ENCODE measurements at places on chromosomes 1 and 21. TPM values are rescaled to one million over a fixed set of nuclear protein-coding genes. Genes with fewer than 3 reads are reported as not detected.

FGGY gene
- total RNA-seq, result 28.5 TPM

OR6F1 gene
- not detected for total RNA-seq

PLPPR5 gene
- total RNA-seq, result not detected

C1orf115 gene
- total RNA-seq, result 22.4 TPM

CRP gene
- total RNA-seq, result not detected

DNA sequence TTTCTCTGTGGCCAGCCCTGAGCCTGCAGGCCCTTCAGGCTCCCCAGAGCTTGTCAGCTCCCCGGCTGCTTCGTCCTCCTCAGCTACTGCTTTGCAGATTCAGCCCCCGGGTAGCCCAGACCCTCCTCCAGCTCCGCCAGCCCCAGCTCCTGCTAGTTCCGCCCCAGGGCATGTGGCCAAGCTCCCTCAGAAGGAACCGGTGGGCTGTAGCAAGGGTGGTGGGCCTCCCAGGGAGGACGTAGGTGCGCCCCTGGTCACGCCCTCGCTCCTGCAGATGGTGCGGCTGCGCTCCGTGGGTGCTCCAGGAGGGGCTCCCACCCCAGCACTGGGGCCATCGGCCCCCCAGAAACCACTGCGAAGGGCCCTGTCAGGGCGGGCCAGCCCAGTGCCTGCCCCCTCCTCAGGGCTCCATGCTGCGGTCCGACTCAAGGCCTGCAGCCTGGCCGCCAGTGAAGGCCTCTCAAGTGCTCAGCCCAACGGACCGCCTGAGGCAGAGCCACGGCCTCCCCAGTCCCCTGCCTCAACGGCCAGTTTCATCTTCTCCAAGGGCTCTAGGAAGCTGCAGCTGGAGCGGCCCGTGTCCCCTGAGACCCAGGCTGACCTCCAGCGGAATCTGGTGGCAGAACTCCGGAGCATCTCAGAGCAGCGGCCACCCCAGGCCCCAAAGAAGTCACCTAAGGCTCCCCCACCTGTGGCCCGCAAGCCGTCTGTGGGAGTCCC, 45.4 kb downstream of the YARS1 start:
- no peak for DNase-seq

- DNase-seq, result no peak
Observed at GRCh38 chr21:24840287-24840686, 767.0 kb downstream of the MRPL39 start.

DNA sequence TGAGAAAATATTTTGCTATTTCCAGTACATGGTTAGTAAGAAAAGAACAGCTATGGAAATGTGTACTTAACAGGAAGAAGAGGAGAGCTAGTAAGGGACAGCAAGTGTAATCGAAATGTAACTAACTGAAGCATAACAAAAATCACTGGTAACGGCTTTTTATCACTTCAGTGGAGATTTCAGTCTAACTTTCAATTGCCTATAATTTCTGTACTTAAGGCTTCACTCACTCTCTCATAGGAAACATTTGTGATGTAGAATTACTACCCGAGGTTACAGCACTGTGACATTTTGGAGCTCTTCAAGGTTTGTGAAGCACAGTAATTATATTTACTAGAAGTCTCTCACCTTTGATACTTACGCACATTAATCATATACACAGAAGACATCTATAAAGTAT, 1119.1 kb downstream of the AMY1C start:
- no peak for DNase-seq

GRCh38 chr1:159979257-159979656, 25.2 kb upstream of the SLAMF9 start:
- DNase-seq, result no peak

DNA sequence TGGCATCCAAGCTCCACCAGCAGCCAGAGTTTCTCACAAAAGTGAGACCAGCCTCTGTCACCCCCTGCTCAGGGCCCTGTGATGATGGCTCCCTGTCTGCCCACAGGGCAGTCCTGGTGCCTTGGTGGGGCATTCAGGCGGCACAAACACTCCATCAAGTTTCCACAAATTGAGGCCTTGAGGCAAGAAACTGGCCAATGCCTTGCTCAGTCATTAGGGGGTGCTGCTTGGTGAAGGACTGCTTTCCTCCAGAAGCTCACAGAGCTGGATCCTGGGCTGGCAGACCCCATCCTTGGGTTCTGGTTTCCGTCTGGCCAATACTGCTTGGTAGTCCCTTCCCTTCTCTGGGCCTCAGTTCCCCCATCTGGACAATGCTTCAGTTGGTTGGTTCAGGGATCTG, 12.5 kb upstream of the AHDC1 start:
- DNase-seq, result no peak

GRCh38 chr21:20728691-20729090, 269.5 kb upstream of the NCAM2 start:
- DNase-seq, result no peak

- DNase-seq, result peak; percentile 70
Observed at GRCh38 chr1:60746278-60746791, 336.0 kb upstream of the NFIA start.

DNA sequence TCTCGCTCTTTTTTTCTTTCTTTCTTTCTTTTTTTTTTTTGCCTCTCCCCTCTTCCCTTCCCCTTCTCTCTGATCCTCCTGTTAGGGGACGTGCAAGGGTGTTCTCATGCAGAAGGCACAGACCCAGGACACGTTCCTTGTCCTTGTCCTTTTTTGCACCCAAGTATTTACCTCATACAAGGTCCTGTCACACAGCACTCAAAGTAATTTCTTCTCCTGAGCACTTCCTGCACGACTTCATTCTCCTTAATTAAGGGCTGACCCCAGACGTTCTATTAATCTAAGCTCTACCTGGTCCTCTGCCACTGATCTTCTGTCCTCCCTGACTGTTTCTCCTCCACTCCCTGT, 424 bp upstream of the PCNX2 start:
- no peak for DNase-seq

DNA sequence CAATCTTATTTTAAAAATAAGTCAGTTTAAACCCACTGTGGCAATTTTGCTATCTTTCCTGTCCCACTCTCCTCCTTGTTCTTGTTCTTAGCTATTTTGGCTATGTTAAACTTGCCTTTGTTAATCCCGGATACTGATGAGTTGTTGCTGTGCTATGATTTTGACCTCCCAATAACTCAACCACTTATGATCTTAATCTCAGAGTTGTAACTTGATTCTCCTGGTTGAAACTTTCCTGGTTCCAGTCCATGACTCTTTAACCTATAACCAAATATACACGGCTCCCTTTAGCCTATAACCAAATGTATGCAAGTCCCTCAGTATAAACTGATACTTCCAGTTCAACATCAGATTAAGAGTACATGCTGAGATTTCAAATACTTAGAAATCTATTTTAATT, 15.6 kb upstream of the ACADM start:
- DNase-seq, result no peak

DNA sequence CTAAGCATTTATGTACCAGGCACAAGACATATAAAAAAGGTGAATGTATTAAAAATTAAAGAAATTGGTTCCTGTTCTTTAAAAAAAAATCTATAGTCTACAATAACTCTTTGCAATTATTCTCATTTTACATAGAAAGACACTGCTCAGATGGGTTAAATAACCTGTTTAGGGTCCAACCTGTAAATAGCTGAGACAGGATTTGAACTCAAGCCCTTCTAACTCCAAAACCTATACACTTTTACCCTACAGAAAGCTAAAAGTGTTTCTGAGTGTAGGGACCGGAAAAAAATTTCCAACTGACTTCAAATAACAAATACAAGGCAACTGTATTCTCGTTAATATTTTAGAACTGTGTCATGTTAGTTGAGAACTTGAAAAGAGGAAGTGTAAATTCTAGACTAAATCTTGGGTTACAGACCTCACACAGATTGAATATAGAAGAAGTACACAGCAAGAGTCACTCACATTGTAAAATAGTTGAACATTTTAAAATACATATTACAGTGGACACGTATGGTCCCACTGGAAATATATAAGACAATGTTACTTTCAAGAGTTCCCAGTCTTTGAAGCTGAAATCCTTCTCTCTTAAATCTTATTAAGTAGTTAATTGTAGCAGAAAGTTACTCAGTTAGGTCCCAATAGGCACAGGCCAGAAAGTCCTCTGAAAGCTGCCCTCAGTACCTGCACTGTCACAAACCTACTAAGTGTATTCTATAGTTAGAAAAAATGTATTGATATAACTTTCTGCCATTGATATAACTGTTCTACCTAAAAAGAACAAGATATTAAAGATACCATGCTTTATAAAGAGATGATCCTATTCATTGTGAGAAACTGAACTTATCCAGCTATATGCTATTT, 7.3 kb downstream of the EDEM3 start:
- DNase-seq, result no peak

- DNase-seq, result no peak
Observed at GRCh38 chr1:182446033-182446669, 3.8 kb upstream of the RGSL1 start.
